NCI-H1694 treated with DMSO at 0.1 percent for 48 hours (cell line): ENCODE measurements at places on chromosomes 5 and 9.

DNA sequence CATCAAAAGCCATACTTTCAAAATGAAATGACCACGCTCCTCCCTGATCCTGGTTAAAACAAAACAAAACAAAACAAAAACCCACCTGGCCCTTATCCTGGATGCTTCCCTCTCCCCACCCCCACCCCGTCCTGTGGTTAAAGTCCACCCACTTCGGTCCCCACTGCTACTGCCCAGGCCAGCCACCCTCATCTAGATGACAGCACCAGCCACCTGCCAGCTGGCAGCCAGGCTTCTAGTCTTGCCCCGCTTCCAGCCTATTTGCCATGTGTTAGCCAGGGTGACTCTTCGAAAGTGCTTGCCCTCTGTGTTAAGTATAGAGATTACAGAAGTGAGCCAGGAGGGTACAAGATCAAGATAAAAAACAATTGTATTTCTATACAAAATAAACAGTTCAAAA is 27.5 kb upstream of the NCS1 start:
- DNase-seq, result no peak

DNA sequence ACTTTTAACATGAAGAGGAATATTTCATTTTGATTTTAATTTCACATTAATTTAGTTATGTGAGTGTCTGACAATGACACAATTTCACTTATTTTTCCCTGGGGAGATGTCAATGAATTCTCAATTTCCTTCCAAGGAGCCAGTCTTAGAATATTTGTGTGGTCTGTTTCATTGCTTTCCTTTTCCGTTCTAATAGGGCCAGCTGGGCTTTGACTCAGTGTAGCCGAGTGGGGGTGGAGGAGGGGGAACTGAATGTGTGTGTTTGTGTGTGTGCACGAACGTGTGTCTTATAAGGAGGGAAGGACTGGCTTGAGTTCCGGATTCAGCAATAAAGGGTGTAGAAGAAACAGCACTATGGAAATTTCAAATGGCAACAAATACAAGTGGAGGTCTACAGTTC is 100.0 kb downstream of the BASP1 start:
- DNase-seq, result no peak

DNA sequence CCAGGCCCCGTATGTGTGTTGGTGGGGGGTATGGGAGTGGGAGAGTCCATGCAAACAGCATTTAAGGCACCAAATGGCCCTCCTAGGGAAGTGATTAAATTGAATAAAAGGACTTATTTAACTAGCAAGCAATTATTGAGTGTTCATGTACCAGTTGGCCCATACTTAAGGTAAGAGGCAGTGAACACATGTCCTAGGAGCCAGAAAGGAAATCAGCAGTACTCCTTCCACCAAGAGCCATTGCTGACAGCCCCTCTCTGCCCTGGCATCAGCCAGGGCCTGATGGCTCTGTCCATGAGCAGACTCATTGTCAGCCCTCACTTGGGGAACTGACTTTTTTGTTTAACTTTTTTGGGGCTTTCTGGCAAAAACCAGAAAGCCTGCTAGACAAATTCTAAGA is 10.4 kb upstream of the SHROOM1 start:
- DNase-seq, result no peak

DNA sequence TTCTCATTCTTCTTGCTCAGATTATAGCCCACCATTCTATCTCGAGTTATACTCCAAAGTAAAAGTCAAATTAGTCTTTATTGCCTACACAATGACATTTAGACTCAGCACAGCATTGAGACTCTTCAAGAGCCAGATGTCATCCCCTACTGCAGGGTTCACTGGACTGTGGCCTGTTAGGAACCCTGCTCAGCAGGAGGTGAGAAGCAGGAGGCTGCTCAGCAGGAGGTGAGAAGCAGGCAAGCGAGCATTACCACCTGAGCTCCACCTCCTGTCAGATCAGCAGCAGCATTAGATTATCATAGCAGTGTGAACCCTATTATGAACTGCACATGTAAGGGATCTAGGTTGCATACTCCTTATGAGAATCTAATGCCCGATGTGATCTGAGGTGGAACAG is 12.7 kb upstream of the LIFR start:
- no peak for DNase-seq

DNA sequence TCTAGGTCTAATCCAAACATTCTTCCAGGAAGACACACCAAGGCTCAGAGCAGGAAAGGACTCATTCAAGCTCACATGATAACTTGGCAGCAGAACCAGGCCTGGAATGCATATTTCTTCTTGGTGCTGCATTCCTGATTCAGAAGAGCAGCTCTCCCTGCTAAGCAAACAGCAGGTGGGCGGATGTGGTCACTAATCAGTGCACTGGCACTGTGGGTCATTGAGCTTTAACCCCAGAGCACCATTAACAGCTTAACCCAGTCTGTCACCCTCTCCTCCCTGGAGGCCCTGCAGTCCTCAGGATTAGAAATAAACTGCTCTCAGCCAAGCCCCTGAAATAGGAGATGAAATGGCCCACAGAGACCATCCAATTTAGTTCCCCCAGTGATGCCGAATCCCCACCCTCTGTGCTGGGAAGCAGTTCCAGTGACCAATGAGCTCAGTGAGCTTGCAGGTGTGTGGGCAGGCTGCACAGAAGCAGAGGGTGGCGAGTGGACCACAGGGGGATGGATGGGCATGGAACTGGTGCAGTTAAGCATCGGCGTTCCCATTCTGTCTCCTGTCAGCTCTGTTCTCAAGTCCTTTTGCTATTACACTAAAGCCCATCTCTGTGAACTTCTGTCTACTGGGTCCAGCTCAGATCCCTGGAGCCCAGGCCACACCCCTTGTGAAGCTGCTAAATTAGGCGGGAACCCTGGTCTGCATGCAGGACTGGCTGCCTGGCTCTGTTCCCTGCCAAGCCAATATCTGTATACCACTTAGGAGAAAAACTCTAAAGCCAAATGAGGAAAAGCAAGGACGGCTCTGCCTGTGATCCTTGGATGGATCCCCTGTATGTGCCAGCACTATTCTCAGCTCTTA is 16.6 kb upstream of the MEGF9 start:
- DNase-seq, result no peak

GRCh38 chr5:177099422-177100093 is 12.8 kb downstream of the FGFR4 start:
- DNase-seq, result no peak

DNA sequence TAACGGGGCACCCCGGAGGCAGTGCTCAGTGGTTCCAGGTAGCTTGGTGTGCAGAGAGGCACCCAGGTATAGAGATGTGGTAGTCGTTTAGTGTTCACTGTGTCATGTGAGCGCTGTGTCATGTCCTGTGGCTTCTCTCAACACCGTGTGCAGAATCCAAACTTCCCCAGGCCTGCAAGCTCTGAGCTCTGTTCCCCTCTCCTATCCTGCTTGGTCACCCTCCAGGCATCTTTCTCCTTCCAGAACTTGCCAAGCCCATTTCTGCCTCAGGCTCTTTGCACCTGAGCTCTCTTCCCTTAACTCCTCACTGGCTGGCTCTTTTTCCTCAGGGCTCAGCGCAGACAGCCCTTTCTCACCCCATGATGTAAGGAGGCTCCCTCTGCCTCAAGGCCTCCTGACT is 64.8 kb downstream of the CARTPT start:
- no peak for DNase-seq
